ENCODE measurements at places on chromosomes 11 and 22. TPM values are rescaled to one million over a fixed set of nuclear protein-coding genes. Genes with fewer than 3 reads are reported as not detected.

PATE4 gene
- not detected for total RNA-seq

DNA sequence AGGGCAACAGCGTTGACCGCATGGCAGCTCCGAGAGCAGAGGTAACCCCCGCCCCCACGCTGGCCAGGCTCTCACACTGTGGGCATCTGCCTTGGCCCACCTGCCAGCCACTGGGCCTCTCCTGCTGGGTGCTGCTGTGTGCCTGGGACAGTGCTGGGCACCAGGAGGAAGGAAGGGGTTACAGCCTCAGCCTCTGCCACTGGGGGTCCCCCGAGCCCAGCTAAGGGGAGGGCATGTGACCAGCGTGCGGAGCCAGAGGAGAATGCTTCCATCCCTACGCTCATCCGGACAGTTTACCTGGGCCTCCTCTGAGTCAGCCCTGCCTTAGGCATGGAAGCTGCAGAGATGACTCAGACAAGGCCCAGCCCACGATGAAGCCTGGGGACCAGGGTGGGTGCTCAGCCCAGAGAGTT is 10.9 kb downstream of the NCF4 start:
- DNase-seq, result no peak
- H3K36me3 ChIP-seq, result no peaks in the 10 kb centered on the region
- H3K27me3 ChIP-seq, result peaks cover 2% of the 10 kb centered on the region
- no peak overlapping the region for H3K27ac ChIP-seq
- H3K4me1 ChIP-seq, result no peaks in the 10 kb centered on the region
- H3K4me3 ChIP-seq, result no peak overlapping the region

GRCh38 chr11:124830749-124831148 is 30.5 kb upstream of the MSANTD2 start:
- DNase-seq, result no peak
- peaks cover 21% of the 10 kb centered on the region for H3K27me3 ChIP-seq
- no peak overlapping the region for H3K27ac ChIP-seq
- no peaks in the 10 kb centered on the region for H3K4me1 ChIP-seq

- no peak for DNase-seq
- H3K4me1 ChIP-seq, result no peaks in the 10 kb centered on the region
- no peak overlapping the region for H3K27ac ChIP-seq
- no peaks in the 10 kb centered on the region for H3K36me3 ChIP-seq
Observed at GRCh38 chr11:133414506-133414905, 117.8 kb downstream of the OPCML start.

- H3K4me1 ChIP-seq, result peaks cover 4% of the 10 kb centered on the region
- H3K36me3 ChIP-seq, result peaks cover 6% of the 10 kb centered on the region
- H3K27me3 ChIP-seq, result no peaks in the 10 kb centered on the region
- H3K4me3 ChIP-seq, result no peak overlapping the region
- H3K27ac ChIP-seq, result no peak overlapping the region
Observed at GRCh38 chr11:18106688-18107087, 806 bp upstream of the SAAL1 start.
